Stimulated activated CD8-positive, alpha-beta memory T cell treated with anti-CD3 and anti-CD28 coated beads, Interleukin-15, amount 100 ng/mL, for 24 hours (primary cell): ENCODE measurements at places on chromosomes 1 and 21.

- no peak for DNase-seq
Observed at GRCh38 chr1:6040444-6040843, 5.2 kb upstream of the KCNAB2 start.

- no peak for DNase-seq
Observed at GRCh38 chr1:109412551-109412950, 13.7 kb downstream of the PSMA5 start.

- no peak for DNase-seq
Observed at GRCh38 chr1:6612641-6613360, 730 bp upstream of the PHF13 start.

- no peak for DNase-seq
Observed at GRCh38 chr1:114150016-114150415, 3.7 kb downstream of the SYT6 start.

DNA sequence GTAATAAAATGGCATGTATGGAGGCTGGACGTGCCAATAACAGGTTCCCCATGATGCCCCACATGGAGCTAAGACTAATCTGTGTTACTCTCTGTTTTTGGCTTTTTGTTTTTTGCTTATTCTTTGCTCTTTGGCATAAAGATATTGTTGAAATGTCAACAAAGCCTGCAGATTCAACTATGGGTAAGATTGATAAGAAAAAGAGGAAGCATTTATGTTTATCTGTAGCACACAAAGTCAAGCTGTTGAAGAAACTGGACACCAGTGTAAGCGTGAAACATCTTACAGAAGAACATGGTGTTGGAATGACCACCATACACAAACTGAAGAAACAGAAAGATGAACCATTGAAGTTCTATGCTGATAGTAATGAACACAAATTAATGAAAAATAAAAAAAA is 402.7 kb downstream of the LTN1 start:
- DNase-seq, result no peak

DNA sequence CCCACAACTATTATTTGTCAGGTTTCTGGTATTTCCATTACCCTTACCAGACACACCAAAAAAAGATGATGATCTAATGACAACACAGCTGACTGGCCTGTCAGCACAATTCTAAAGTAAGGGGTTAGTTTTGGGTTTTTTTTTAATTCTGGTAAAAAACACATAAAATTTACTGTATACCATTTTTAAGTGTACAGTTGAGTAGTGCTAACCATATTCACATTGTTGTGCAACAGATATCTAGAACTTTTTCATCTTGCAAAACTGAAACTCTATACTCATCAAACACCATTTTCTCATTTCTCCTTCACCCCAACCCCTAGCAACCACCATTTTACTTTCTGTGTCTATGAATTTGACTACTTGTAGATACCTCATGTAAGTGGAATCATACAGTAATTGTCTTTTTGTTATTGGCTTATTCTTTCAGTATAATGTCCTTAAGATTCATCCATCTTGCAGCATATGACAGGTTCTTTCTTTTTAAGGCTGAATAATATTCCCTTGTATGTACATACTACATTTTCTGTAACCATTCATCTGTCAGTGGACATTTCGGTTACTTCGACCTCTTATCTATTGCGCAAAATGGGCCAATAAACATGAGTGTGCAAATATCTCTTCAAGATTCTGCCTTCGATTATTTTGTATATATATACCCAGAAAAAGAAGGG is 29.8 kb downstream of the ARNT start:
- no peak for DNase-seq

DNA sequence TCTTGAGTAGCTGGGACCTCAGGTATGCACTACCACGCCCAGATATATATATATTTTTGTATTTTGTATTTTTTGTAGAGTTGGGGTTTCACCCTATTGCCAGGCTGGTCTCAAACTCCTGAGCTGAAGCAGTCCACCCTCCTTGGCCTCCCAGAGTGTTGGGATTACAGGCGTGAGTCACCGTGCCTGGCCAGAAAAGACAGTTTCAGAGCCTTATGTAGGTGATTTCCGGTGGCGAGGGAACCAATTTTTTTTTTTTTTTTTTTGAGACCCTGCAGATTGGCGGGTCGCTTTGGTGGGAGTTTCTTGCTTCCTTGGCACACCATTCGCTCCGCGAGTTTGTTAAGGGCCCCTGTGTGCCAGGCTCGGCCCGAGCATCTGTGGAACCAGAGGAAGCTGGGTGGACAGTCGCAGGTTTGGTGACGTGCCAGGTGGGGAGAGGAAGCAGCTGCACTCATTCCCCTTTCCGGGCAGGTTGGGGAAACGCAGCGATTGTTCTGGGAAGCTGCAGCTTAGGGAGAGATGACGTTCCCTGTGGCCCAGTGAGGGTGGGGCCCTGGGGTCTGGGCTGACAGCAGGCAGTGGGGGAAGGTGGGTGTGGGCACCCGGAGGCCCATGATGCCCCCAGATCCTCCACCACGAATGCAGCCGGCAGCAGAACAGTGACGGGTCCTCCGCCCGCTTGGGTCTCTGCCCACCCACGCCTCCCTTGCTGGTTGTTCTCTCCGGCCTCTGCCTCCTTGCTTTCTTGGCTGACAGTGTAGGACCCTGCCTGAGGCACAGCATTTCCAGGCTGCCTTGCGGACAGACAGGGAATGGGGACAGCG is 25.1 kb downstream of the SPSB1 start:
- DNase-seq, result no peak

GRCh38 chr1:9080705-9081291 is 11.4 kb upstream of the SLC2A5 start:
- DNase-seq, result no peak

DNA sequence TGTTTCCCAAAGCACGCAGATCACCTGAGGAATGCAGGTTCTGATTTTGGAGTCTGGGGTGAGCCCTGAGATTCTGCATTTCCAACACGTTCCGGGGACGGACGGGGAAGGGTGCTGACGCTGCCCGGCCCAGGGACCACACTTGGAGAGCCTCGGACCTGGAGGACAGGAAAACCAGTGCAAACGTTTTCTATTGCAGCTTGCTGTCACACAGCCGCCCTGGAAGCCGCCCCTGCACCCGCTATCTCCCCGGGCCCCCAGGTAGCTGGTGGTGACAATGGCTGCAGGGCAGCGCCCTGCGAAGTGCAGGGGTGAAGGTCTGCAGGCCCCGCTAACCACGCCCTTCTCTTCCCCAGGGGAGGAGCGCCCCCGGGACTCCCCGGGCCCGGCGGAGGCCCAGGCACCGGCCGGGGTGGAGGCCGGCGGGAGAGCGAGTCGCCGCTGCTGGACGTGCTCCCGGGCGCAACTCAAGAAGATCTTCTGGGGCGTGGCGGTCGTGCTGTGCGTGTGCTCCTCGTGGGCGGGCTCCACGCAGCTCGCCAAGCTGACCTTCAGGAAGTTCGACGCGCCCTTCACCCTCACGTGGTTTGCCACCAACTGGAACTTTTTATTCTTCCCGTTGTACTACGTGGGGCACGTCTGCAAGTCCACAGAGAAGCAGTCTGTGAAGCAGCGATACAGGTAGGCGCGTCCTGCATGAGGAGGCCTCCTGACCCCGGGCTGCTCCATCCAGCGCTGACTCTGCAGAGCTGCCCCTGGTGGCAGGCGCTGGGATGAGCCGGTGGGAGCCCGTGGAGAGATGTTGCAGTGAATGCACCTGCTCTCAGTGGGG is 142.0 kb upstream of the COA6 start:
- DNase-seq, result no peak

DNA sequence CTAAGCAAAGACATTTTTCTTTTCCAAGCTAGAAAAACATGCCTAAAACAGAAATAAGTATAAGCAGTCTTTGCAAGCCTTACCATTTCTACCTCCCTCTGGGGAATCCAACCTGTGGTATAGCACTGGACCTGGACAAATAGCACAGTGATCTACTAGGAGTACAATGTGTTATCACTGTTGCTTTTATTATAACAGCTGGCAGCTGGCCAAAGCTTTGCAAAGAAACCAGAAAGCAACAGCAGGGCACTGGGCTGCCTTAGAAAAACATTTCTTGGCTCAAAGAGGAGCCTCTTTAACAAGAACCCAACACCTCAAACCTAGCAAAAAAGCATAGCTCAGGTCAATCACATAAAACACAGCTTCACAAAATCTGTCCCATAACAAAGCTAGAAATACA is 294.5 kb upstream of the GREM2 start:
- DNase-seq, result no peak

GRCh38 chr1:76046149-76046548 is 28.4 kb upstream of the ST6GALNAC3 start:
- DNase-seq, result no peak

- DNase-seq, result no peak
Observed at GRCh38 chr1:230629511-230629910, 12.8 kb upstream of the COG2 start.

- DNase-seq, result no peak
Observed at GRCh38 chr1:224287714-224288113, 42.3 kb downstream of the NVL start.

DNA sequence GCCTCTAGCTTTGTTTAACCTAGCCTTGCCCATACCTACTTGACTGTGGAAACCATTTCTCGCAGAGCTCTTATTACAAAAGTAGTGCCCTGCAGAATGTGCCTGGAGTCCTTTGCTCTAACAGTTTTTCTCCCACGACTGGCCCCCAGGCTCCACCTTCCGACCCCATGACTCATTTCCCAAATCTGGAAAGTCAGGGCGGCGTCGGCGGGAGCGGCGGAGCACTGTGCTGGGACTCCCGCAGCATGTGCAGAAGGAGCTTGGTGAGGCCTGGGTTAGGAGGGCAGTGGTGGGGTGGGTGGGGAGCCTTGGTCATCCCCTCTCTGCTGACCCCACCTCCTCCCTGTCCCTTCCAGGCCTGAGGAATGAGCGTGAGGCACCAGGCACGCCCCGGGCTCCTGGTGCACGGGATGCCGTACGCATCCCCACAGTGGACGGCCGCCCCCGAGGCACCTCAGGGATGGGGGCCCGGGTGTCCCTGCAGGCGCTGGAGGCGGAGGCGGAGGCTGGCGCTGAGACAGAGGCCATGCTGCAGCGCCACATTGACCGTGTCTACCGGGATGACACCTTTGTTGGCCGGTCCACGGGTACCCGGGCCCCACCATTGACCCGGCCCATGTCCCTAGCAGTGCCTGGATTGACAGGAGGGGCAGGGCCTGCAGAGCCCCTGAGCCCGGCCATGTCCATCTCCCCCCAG is 47.5 kb downstream of the YARS1 start:
- DNase-seq, result no peak

DNA sequence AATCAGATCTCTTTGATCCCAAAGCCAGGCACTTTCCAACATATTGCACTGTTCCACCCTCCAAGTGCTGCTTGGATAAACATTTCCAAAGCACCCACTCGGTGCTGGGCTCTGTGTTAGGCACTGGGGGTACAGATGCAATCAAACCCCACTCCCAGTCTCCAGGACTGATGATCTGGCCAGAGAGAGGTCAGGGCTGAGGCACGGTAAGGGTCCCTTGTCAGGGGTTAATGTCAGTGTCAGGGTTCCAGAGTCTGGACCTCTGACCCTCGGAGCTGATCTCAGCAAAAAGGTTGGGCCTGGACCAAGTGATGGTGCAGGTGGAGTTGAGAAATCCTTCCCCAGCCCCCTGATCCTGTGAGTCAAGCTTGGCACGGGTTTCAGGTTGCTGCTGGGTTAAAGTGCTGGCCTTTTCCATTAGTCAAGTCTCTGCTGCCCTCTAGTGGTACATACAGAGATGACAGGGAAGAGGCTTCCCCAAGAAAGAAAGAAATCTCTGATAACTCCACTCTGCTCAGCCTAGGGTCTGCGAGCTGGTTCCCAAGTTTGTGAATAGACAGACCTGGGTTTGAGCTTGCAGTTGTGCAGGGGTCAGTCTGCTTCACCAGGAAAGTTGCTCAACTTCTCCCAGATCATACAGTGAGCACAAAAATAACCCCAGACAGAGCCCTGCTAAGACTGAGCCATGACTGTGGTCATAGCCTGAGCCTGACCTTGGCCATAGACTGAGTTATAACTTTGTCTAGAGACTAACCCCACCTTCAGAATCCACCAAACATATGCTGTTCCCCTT is 74.6 kb downstream of the DMRTA2 start:
- no peak for DNase-seq

GRCh38 chr1:115648717-115649691 is 7.2 kb downstream of the VANGL1 start:
- DNase-seq, result no peak

DNA sequence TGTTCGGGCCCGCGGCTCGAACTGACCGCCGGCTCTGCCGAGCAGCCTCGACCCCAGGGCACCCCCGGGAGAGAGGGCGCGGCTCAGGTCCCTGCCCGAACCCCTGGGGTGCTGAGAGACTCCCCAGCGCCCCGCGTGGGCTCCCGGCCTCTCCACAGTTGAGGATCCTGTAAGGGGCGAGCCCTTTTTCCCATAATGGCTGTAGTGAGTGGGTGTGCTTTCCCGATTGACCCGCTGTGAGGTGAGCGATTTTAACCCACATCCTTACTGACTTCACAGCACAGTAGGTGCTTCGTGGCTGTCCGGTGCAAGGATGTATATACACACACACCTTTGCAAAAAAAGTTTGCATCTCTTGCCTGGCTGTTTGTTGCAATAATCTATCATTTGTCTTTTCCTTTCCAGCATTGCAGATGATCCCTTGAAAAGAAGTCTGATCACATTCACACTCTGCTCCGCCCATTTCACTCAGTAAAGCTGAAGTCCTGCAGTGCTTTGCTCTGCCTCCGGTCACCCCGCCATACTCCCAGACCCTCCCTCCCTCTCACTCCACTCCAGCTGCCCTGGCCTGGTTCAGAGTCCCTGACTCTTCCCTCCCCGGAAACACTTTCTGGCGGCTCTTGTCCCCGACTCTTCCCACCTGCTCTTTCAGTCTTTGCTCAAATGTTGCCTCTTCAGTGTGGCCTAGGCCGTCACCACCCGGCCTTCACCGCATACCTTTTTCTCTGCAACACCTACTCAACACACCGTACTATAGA is 955 bp upstream of the UBE2G2 start:
- DNase-seq, result no peak

DNA sequence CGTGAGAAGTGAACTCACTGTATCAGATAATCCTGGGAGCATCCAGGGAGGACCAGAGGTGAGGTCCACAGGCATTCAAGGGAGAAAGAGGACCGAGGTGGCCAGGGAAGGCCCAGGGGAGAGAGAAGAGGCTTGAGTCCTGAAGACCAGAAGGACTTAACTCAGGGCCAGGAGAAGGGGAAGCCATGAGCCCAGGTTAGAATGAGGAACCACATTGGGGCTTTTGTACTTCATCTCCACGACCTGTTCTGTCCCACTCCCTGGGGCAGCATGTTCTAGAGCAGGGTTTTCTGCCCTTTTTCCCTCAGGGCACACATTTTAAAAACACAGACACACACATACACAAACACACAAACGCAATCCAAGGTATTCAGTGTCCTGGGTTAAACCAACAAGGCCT is 8.4 kb downstream of the LGR6 start:
- DNase-seq, result no peak

DNA sequence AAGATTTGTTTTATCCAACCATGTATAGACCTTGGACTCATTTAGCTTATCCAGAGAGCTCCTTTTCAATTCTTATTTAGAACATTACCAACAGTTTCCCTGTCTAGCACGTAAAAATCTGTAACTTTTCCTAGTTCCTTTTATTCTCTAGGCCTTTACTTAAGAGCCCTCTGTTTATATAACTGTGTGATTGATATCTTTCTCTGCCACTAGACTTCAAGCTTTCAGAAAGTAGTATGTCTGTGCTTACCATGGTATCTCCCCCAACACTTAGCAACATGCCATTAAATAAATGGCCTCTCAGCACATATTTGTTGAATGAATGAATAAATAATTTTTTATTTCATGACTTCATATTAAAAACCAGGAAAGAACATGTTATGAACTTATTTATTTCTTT is 209.4 kb downstream of the PTPRC start:
- DNase-seq, result no peak

GRCh38 chr1:107534632-107535031 is 393.8 kb downstream of the NTNG1 start:
- no peak for DNase-seq
